ENCODE measurements at places on chromosomes 6 and 20. TPM values are rescaled to one million over a fixed set of nuclear protein-coding genes. Genes with fewer than 3 reads are reported as not detected.

GRCh38 chr20:31675828-31676608 lies 38.3 kb downstream of the COX4I2 start:
- ATAC-seq: no peak

GRCh38 chr6:33144373-33144772 lies 47.9 kb downstream of the COL11A2 start:
- ATAC-seq: peak; percentile 36

DNA sequence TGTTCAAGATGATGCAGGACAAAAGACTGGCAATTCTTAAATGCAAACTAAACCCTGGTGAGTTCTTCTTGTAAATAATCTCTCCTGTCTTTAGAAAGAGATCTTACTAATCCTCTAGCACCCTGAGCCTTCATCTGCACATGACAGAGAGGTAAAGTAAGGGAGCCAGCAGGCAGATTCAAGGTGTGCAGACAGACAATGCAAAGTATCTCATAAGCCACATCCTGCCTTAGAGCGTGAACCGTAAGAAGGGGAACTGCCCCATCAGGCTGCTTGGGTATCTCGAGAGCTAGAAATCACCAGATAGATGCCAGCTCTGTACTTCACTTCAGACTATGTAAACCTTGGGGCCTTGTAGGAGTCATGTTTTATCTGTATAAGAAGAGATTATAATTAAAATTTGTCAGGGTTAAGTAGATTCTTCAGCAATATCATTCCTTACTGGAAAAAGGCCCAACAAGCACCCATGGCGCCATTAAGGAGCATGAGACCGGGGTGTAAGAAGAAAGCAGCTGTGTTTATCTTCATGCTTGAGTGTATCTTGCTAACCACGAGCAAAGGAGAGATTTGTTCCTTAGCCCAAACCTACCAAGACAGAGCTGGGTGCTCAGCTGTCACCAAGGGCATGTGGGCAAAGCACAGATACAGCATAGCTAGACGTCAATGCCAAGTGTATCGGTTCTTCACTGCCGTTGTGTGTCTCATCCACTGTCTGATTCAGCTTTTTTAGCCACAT lies 24.4 kb downstream of the CNR1 start:
- no peak for ATAC-seq

Gene TTK
- total RNA-seq: 0.32 TPM

DNA sequence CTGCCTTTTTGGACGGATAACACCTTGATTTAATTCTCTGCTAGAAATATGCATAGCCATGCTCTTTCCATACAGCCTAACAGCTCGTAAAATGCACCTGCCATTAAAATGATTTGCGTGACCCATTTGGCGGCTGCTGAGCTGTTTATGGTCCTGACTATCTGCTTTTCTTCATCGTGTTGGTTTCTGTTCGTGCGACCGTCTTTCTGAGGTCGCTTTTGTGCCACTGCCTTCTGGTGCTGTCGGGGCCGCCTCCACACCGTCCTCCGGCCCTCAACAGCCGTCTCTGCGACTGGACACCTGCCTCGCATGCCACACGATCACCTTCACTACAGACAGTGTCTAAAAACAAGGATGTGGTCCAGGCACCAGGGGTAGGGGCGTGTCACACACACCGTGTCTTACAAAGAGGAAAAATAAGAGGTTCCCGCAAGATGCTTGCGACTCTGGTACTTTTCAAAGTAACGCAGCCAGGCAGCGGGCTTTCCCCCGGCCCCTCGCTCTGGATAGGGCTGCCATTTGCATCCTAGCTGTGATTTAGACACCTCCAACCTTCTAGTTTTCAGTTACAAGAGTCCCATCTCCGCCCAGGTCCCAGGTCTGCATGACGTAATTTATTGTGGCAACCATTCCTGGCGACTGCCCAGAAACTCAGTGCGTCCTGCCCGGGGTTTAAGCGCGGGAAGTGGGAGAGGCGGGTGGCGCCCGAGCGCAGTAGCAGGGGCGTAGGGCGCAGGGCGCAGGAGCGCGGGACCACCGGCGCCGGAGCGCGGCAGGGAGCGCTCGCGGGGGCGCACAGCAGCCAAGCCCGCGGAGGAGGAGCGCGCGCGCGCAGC lies at the start of gene STMND1:
TSS of gene STMND1 (plus strand) at position 629 of the 836 bp plus-strand sequence. CDS start 208 bp downstream, outside the sequence.
- ATAC-seq: peak; percentile 50

Gene SLC22A1
- 0.35 TPM for total RNA-seq

- ATAC-seq: no peak
These were observed 46.7 kb downstream of the SERAC1 start for GRCh38 chr6:158121335-158121734.

Gene WFDC5
- total RNA-seq: not detected

DNA sequence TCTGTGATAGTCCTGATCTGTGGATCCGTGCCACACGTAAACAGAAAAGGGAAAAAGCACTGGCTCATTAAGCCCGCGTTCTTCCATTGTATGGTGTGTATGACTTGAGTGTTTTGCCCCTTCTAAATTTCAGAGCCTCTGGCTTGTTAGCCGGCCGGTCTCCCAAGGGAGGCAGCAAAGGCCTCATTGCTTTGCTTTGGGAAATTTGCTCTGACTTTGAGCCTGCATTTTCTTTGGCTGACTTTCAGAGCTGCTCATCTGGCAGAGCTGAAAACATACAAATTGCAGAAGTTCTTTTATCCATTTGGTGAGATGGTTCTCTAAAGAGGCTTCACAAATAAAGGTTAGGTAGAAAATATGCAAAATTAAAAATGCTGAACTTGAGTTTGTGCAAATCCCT lies 123.0 kb downstream of the UTRN start:
- ATAC-seq: no peak

DNA sequence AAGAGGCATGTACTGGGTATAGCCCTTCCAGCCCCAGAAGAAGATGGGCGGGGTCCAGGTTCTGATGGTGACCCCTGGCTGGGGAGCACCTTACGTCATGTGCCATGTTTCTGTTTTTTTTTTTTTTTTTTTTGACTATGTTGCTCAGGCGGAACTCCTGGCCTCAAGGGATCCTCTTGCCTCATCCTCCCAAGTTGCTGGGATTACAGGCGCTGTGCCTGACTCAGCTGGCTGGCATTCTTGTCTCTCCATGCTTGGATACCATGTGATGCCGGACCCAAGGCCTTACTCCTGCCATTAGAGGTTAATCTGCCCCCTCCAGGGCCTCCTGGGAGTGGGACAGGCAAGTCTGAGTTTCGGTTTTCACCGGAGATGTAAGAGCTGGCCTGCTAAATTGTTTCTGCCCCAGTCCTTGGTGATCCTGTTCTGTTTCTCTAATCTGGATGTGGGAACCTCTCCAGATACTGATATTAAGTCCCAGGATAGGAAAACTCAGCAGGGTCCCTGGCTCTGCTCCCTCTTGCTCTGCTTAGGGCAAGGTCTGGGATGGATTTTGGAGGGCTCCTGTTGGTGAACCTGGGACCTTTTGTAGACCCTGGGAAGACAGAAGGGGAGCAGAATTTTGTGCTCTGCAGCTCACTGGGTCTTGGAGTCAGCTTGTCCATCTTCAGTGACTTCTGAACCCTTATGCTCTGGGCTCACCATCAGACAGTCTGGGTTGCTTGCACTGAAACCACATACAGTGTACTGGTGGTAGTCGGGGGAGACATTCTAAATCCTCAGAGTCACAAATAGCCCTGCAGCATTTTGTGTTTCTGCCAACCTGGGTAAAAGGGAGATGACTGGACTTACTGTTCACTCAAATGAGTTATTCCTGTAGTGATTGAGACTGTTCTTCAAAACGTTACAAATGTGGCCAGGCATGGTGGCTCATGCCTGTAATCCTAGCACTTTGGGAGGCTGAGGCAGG lies 45.1 kb downstream of the PTK7 start:
- ATAC-seq: peak; percentile 90

GRCh38 chr6:45574885-45575284 lies 197.2 kb upstream of the SUPT3H start:
- no peak for ATAC-seq

- no peak for ATAC-seq
These were observed 664.2 kb upstream of the PTCHD4 start for GRCh38 chr6:48775157-48775556.

DNA sequence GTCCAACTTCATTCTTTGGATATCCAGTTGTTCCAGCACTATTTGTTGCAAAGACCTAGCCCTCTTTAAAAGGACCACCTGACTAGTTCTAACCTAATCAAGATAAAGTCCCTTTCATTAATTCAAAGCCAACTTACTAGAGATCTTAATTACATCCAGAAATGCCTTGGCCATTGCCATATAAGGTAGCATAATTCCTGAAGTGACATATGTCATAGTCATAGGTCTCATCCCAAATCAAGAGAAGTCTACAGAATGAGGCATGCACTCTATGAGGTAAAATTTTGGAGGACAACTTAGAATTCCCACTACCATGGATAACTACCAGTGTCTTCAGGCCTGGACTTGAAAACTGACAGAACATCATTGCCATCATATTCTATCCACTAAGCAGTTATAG lies 420.4 kb upstream of the ID4 start:
- ATAC-seq: no peak

DNA sequence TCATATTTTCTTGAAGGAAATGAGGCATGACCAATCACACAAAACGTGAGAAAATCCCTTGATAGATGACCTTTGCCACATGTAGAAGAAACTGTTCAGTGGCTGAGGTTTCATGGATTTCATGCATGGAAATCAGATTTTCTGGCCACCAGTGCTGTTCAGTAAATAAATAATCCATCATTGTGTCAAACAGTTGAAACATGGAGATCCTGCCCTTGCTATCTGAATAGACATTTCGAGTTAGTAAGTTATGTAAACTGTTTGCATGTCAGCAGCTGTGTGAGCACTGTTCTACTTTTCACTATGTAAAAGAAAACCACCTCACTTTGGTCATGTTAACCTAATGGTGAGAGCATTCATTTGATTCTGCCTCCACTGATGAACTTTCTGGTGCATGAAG lies 793.9 kb upstream of the EPHA7 start:
- no peak for ATAC-seq

Gene MTFR2
- total RNA-seq: 0.62 TPM

- no peak for ATAC-seq
These were observed 14.4 kb downstream of the CYB5R4 start for GRCh38 chr6:83873869-83874268.

Gene RBCK1
- 111 TPM for total RNA-seq

Gene FOXS1
- not detected for total RNA-seq

- no peak for ATAC-seq
These were observed 1.3 kb downstream of the C6orf89 start for GRCh38 chr6:36886950-36887618.

DNA sequence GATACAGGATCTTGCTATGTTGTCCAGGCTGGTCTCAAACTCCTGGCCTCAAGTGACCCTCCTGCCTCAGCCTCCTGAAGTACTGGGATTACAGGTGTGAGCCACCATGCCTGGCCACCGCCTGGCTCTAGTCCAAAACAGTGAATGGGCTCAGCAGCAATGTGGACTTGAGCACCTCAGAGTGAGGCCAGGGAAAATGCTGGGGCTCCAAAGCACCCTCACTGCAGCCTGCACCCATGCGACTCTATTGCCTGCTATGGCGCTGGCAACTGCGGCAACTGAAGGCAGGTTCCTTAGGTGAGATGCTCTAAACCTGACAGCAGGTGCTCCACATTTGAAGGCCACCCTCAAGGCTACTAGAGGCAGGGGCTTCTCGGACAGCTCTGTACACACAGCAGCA lies 26.5 kb downstream of the MAP1LC3A start:
- no peak for ATAC-seq

GRCh38 chr20:39016506-39016905 lies 54.4 kb downstream of the DHX35 start:
- no peak for ATAC-seq

DNA sequence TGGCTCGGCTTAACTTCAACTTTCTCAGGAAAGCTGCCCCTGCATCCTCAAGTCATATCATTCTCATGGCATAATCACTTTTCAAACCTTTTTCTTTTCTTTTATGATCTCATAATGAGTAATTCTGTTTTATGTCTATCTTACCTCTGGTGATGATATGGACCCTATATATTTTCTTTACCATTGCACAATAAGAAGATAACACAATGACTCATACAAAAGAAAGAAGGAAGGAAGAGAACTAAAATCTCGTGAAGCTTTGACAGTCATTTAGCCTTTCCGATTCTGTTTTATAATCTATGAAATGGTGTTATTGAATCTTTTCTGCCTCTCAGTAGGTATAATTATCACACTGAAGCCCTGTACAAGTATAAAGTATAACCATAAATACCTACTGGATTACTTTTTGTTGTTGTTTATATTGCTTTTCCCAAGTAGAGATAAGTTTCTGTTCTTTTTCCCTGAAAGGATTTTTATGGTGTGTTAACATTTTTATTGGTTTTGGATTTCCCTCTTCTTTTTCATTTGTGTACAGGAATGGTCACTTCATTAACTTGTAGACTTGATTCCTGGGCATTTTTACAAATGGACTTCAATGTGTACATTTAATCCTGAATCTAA lies 300.9 kb downstream of the LAMA2 start:
- ATAC-seq: no peak

DNA sequence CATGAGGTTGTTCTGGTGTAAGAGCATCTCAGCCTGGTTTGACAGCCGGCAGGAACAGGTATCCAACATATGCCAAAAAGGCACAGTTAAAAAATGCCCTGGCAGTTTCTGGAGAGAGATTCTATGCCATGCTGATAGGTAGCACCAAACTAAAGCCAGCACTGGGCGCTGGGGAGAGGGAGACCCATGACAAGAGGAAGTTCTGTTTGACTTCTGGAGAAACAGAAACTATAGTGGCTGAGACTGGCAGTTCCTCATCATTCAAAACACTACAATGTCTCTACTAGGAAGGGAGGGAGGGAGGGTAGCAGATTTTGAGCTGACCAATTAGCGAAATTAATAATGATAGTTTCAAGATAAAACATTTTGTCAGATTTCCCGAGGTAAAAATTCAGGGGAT lies 174.1 kb downstream of the ADAT2 start:
- no peak for ATAC-seq

- no peak for ATAC-seq
These were observed 12.0 kb downstream of the PTPN1 start for GRCh38 chr20:50522053-50522674.

Data from gastroesophageal sphincter (tissue), 4 donors.